ENCODE measurements at places on chromosomes 1 and 21.

GRCh38 chr1:47215713-47216112 lies 16.3 kb downstream of the TAL1 start:
- DNase-seq, result no peak

GRCh38 chr1:119906927-119907652 lies 10.8 kb upstream of the ADAM30 start:
- no peak for DNase-seq

GRCh38 chr1:205258719-205259118 lies 31.0 kb downstream of the TMCC2 start:
- no peak for DNase-seq

GRCh38 chr1:206570529-206570928 lies 41.7 kb downstream of the EIF2D start:
- no peak for DNase-seq

DNA sequence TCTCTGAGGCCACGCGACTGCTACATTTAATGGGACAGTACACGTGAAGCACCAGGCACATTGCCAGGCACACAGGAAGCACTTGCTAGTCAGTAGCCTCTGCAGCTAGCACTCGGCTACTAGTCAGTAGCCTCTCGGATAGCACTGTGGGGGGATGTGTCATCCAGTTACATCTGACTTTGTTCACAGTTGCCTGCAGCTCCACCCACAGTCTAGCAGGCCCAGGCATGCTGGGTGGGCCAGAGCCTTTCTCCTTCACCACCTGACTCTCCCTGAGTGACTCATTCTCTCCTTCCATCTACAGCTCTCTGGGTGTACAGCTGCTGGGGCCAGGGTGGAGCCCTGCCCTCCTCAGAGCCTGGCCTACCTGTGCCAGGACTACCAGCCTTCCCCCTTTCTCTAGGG lies 51.5 kb downstream of the PTPRF start:
- DNase-seq, result no peak

GRCh38 chr1:203682473-203683383 lies 56.1 kb downstream of the ATP2B4 start:
- no peak for DNase-seq

GRCh38 chr1:231411036-231411531 lies 11.0 kb downstream of the EGLN1 start:
- DNase-seq, result no peak

GRCh38 chr1:200901796-200902444 lies 7.2 kb downstream of the INAVA start:
- no peak for DNase-seq

DNA sequence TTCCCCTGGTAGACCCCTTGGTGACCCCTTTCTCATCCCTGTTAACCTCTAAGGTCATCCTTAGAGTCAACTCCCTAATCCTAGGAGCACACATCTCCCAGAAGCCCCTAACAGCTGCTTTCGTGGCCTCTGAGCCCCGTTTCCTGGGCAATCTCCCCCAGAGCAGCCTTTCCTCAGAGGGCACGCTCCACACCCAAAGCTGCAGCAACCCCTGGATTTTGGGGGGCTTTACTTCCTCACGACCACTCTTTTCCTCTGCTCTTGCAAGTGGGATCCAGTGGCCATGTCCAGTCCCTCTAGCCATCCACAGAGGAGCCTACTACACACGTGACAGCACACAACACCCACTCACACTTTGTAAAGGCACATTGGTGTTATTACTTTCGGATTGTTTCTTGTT lies 13.8 kb downstream of the ABCA4 start:
- DNase-seq, result no peak

DNA sequence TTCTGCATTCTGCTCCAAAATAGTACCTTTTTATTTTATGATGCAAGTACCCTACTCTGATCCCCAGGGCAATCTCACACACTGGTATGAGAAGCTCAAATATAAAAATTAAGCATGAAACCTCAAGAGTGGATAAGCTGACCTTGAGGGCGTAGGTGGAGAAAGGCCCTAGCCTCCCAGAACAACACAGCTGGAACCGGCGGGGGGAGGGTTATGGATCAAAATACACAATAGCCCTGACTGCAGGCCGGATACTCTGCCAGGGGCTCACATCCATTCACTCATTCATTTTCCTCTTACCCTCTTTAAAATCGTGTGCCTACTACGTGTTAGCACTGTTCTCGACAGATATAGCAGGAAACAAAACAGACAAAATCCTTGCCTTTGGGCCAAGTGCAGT lies 32.8 kb upstream of the ECE1 start:
- DNase-seq, result no peak

DNA sequence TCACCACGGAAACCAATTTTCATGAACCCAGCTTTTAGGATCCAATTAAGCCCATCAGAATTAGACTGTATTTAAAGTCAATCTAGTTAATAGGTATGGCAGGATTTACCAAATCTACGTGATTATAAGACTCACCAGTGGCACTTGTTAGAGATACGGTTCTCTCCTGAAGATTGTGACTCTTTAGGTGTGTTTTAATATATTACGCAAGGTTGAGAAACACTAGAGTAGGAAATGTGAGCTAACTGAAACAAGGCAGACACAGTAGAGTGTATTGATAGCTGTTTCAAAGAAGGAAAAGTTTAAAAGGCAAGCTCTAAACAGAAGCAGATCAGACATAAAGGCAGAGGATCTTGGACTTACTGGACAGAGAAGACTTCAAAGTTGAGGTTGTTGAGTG lies 11.2 kb upstream of the RPE65 start:
- DNase-seq, result no peak

- DNase-seq, result no peak
Observed at GRCh38 chr1:91585982-91586381, 85.3 kb downstream of the CDC7 start.

- no peak for DNase-seq
Observed at GRCh38 chr1:58325866-58326265, 220.7 kb downstream of the OMA1 start.

DNA sequence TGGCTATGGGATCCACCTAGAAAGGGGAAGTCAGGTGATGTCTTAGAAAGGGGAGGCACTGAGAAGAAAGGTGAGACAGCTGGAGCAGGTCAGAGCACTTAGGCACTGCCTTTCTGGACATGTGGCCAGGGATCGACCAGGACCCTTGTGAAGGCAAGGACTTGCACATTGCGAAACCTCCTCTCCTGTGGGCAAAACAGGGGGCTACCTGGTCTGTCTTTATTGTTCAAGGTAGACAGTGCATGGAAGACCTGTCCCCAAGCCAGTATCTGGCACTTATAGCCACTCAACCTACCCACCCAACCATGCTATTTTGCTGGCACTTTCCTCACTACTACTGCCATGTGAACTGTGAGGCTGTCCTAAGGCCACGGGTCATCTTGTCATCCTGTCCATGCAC lies 67.2 kb downstream of the NAV1 start:
- DNase-seq, result no peak

DNA sequence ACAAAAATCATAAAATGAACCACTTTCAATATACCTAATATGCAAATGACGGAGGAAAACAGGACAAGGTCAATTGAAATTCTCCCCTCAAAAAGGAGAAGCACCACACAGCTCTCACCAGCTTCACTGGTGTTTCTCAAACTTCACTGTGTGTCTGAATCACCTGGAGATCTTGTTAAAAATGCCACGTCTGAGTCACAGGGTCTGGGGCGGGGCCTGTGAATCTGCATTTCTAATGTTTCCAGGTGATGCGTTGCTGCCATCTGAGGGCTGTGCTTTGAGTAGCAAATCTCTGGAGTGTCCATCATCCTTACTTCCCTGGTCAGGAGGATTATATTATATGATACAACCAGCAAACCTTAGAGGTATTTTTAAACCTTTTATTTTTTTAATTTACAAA lies 9.0 kb downstream of the CLDN19 start:
- DNase-seq, result no peak

DNA sequence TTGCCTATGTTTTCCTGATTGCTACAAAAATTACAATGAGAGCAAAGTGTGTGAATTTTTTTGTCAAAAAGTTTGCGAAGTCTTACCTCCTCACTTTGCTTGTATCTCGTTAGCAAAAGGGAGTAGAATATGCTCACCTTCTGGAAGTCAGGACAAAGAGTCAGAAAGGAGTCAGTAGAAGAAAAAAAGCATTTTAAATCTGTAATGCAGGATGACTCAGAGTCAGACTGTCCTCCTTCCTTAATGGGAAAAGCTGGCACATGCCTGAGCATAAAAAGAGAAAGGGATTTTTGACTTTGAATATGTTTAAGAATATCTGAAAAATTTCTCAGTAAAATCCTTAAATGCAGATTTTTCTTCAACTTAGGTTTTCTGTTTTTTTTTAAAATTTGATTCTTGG lies 14.2 kb upstream of the VN1R5 start:
- no peak for DNase-seq

- no peak for DNase-seq
Observed at GRCh38 chr1:156707417-156708217, 2.2 kb upstream of the CRABP2 start.

- DNase-seq, result no peak
Observed at GRCh38 chr21:25949701-25950100, 214.9 kb downstream of the GABPA start.

- no peak for DNase-seq
Observed at GRCh38 chr1:8727809-8728213, 89.6 kb downstream of the RERE start.

GRCh38 chr1:42783092-42783491 lies 1.7 kb upstream of the TMEM269 start:
- DNase-seq, result no peak

DNA sequence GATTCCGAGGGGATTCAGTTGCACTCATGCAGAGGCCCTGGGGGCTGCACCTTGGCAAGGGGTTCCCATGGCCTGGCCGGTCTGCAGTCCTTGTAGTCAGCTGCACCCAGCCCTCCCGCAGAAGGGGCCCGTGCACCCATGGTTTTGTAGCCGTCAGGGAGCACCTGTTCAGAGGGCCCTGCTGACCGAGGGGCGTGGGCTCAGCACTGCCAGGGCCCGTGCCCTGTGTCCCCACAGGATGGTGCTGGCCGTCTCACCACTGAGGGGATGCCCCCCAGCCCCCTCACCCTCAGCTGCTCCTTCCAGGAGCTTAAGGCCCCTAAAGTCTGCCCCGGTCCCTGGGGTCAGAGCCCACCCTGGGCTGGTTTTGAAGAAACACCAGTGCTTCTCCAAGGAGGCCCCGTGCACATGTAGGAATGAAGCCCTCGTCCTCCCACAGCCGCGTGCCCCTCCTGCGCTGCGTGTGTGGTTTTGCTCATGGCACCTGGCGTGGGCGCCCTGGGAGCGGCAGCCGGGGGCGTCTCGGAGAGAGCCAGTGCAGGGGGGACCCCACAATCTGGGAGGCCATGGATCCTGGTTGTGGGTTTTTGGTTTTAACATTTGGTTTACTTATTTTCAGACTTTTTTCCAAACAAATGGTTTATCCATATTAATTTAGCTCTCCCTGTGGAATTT lies 40.1 kb downstream of the PRKCZ start:
- no peak for DNase-seq

DNA sequence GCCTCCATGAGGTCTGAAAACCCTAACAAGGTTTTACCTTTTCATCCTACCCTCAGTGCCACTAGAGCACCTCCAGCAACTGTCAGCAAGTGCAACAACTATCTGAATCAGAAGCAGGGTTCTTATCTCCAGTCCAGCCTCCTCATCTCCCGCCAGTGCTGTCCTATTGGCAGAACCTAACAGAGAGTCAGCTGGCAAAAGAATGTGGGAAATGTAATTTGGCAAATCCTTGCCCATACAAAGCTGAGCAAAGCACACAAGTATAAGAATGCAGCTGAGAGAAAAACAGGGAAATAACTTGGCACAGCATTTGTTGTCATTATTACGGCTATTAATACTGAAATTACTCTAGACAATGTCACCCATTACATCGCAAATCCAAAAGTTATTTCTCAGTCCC lies 124.2 kb downstream of the ATP6V1G3 start:
- DNase-seq, result no peak

DNA sequence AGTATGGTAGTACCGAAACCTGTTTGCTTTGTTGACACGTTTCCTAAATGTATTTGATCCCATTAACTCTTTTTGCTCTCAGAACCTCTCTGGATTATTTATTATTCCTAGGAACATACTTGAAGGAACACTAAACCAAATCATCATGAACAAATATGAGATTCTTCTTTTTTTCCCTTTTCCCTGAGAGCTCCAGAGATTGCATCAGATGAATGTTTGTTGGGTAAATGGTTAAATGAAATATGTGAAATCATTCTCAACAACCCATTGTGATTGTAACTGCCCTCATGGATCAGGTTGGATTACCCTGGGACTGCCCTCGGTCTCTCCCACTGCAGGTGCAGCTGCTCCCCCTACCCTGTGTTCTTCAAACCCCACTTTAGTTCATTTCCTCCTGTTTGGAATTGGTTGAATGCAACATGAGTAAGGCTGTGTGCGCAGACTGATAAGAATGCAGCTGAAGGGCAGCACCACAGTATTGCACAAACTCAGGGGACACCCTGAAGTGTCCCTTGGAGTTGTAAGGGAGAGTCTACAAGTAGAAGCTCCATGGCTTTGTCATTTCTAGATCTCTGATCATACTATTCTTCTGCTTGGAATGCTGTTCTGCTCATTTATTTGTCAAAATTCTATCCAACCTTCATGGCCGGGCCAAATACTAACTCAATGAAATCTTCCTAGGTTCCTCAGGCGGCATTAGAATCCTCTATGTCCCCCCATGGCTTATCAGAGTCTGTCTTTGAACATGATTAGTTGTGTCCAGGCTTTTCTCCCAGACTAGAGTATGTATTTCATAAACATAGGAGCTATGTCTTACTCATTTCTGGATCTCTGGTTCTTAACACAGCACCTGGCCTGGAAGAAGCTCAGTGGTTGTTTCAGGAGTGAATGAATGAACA lies 47.1 kb upstream of the NEK2 start:
- DNase-seq, result no peak

DNA sequence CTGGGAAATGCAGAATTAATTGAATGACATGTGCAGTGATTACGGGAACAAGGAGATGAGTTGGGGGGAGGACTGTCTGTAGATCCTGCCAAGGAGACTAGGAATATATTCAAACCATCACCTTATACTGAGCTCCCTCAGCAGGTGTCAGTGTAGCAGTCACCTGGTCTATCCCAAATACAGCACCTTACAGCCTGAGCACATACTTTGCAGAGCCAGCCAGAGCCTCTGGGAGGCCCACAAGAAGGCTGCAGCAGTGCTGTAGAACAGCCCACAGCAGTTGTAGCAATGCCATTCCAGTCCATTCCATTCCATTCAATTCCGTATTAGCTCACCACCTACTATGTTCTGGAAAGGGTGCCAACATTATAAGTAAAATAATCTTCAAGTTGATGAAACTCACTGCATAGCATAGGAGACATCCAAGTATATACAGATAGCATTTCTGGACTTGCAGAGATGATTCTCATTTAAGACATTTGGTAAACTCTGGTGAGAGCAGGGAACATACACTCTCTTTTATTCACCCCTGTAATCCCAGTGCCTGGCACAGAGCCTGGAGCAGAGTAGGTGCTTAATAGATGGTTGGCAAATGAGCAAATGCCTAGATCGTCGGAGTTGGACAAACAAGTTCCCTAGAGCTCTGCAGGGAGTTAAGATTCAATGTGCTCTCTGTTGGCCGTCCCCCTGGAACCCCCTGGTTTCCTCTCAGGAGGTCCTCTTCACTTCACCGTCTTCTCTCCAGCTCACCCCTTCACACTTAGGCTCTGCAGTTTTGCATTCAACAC lies 44.7 kb downstream of the KCNC4 start:
- no peak for DNase-seq

GRCh38 chr1:2590233-2591141 lies 3.9 kb downstream of the PRXL2B start:
- no peak for DNase-seq

Data from stimulated activated CD8-positive, alpha-beta memory T cell treated with anti-CD3 and anti-CD28 coated beads, Interleukin-7, amount 100 ng/mL, for 1 hour (primary cell).